Activated CD8-positive, alpha-beta T cell treated with anti-CD3 and anti-CD28 coated beads for 36 hours (primary cell): ENCODE measurements at places on chromosomes 16 and 17.

GRCh38 chr16:56576585-56577299, 11.9 kb downstream of the MT4 start:
- peaks cover 4% of the 10 kb centered on the region for H3K4me1 ChIP-seq
- H3K36me3 ChIP-seq: no peaks in the 10 kb centered on the region
- H3K27ac ChIP-seq: peak overlapping the region; percentile 47
- DNase-seq: peak; percentile 91

DNA sequence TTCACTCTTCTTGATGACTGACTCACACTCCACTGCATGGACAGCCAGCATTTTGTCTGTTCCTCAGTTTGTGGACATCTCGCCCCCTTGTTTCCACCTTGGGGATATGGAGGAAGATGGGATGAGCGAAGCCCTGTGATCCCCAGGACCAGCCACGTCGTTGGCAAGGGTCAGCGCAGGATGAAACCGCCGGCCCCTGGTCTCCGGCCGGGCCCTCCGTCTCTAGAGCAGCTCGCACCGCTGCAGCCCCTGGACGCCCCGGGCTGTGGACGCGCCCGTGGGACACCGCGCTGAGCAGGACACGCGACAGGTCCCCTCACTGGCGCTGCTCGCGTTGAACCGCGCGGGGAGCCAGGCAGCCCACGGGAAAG, 604 bp upstream of the ZC3H18 start:
- peaks cover 15% of the 10 kb centered on the region for H3K36me3 ChIP-seq
- peak overlapping the region; percentile 44 for H3K27ac ChIP-seq
- H3K27me3 ChIP-seq: no peaks in the 10 kb centered on the region
- DNase-seq: no peak
- peak overlapping the region; percentile 70 for H3K4me3 ChIP-seq

DNA sequence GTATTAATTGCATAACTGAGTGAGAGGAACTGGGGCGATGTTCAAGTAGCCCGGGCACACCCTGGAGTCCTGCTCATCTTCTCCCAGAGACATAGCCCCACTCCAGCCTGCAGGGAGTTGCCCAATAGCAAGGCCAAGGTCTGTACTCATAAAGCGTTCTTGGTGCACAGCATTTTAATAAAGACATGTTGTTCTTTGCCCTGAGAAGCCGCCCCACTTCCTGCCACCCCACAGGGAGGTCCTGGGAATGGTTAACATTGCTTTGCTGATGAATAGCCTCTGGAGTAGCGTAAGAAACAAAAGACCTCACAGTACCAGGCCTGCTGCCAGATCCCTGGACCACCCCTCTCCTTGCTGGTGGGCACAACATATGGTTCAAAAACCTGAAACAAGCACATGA, 21.6 kb upstream of the CDH1 start:
- peaks cover 11% of the 10 kb centered on the region for H3K27me3 ChIP-seq
- H3K4me1 ChIP-seq: peaks cover 17% of the 10 kb centered on the region
- no peak for DNase-seq
- no peaks in the 10 kb centered on the region for H3K36me3 ChIP-seq
- no peak overlapping the region for H3K4me3 ChIP-seq

GRCh38 chr17:29412780-29413565, 22.8 kb downstream of the TAOK1 start:
- peaks cover 25% of the 10 kb centered on the region for H3K4me1 ChIP-seq
- H3K36me3 ChIP-seq: peaks cover 4% of the 10 kb centered on the region
- no peaks in the 10 kb centered on the region for H3K27me3 ChIP-seq
- H3K4me3 ChIP-seq: no peak overlapping the region
- peak overlapping the region; percentile 56 for H3K27ac ChIP-seq
- no peak for DNase-seq

GRCh38 chr17:79080761-79081290, 6.2 kb downstream of the ENGASE start:
- H3K36me3 ChIP-seq: peaks cover 12% of the 10 kb centered on the region
- no peak overlapping the region for H3K27ac ChIP-seq
- no peaks in the 10 kb centered on the region for H3K27me3 ChIP-seq
- H3K4me1 ChIP-seq: peaks cover 6% of the 10 kb centered on the region
- DNase-seq: no peak
- H3K4me3 ChIP-seq: no peak overlapping the region

GRCh38 chr16:84538222-84538840, 33.9 kb upstream of the MEAK7 start:
- no peaks in the 10 kb centered on the region for H3K27me3 ChIP-seq
- peaks cover 9% of the 10 kb centered on the region for H3K4me1 ChIP-seq
- no peak overlapping the region for H3K4me3 ChIP-seq
- H3K27ac ChIP-seq: no peak overlapping the region
- DNase-seq: no peak

DNA sequence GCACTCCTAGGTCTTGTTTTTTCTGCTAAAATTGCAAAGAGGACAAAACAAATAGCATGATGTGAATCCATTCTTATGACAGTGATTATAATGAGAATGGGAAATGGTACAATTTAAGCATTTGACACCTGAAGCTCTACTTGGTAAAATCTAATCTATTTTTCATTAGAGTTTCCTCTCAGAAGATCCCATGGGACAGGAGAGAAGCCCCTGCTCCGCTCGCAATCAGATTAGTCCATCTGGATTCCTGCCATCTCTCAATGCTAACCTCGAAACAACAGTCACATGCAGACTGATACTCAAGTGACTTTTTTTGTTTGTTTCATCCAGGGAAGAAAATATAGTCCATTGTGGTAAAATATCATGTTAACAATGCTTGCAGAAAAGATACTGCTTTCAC, 107.4 kb upstream of the TOM1L1 start:
- no peak overlapping the region for H3K4me3 ChIP-seq
- no peaks in the 10 kb centered on the region for H3K27me3 ChIP-seq
- no peaks in the 10 kb centered on the region for H3K36me3 ChIP-seq
- DNase-seq: no peak
- H3K27ac ChIP-seq: no peak overlapping the region
- no peaks in the 10 kb centered on the region for H3K4me1 ChIP-seq

- no peaks in the 10 kb centered on the region for H3K27me3 ChIP-seq
- no peak overlapping the region for H3K4me3 ChIP-seq
- DNase-seq: no peak
Observed at GRCh38 chr16:67990018-67990386, 9.3 kb downstream of the DPEP2 start.

DNA sequence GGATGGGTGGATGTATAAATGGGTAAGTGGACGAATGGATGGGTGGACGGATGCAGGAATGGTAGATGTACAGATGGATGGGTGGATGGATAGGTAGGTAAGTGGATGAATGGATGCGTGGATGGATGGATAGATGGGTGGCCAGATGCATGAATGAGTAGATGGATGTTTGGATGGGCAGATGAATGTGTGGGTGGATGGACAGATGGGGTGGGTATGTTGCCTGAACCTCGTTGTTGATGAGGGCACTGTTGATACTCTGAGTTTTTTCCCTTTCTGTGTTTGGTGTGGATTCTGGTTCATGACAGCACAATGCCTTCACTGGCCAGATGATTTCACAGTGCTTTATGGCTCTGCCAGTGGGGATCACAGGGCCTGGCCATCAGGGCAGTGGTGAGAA, 208.3 kb downstream of the NPIPB11 start:
- H3K27me3 ChIP-seq: no peaks in the 10 kb centered on the region
- H3K36me3 ChIP-seq: peaks cover 1% of the 10 kb centered on the region
- no peak for DNase-seq
- no peak overlapping the region for H3K4me3 ChIP-seq

- H3K36me3 ChIP-seq: no peaks in the 10 kb centered on the region
- H3K4me3 ChIP-seq: no peak overlapping the region
- H3K27ac ChIP-seq: no peak overlapping the region
- H3K27me3 ChIP-seq: peaks cover 10% of the 10 kb centered on the region
- no peak for DNase-seq
Observed at GRCh38 chr17:19345486-19346350, 16.8 kb downstream of the B9D1 start.

DNA sequence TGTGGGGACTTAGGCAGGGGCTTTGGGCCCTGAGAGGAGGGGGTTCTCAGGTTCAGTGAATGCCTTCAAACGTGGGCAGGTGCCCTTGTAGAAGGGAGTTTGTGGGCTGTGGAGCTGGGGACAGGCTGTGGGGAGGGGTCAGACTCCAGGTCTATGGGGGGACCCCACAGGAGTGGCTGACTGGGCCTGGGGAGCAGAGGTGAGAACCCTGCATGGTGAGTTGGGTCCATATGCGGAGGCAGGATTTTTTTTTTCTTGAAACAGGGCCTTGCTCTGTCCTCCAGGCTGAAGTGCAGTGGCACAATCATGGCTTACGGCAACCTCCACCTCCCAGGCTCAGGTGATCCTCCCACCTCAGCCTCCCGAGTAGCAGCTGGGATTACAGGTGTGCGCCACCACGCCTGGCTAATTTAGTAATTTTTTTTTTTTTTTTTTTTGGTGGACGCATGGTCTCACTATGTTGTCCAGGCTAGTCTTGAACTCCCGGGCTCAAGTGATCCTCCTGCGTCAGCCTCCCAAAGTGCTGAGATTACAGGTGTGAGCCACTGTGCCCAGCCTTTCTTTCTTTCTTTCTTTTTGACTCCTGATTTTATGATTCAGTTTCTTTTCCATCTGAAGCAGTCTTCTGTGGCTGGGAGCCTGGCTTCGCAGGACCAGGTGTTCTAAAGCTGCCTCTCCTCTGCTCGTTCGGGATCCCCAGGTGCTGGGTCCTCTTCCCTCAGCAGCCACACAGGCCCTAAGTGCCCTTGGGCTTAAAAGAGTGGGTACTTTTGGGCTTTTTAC, 19.0 kb upstream of the ADCY7 start:
- H3K36me3 ChIP-seq: no peaks in the 10 kb centered on the region
- H3K4me1 ChIP-seq: peaks cover 17% of the 10 kb centered on the region
- no peaks in the 10 kb centered on the region for H3K27me3 ChIP-seq

DNA sequence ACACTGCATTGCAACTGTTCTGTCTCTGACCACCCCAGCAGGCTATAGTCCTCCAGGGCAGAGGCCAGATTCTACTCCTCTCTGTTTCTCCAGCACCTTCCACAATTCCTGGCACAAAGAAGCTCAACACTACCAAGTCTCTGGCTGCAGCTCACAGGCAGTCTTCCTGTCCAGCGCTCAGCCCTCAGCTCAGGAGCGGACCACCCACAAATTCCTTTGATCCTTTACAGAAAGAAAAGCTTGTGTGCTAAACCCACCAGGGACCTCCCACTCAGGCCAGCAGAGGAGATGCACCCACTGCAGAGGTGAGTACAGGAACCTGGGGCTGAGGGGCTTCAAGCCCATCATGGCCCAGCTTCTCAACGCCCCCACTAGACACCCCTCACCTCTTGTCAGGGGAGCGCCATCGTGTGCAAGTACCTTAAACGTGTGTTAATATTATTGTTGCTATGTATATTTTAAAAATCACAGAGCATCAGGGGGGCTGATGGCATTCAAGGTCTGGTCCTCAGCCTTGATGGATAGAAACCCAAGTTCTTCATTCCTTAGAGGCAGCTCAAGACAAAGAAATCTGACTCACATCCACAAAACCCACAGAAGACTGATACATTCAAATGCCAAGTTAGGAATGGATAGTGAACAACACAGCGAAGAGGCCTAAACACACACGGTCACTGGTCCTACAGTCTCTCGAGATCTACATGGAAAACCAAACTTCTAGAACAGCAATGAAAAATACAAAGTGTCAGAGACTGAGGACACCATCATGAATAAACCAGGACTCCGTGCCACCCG, 8.4 kb downstream of the HSDL1 start:
- DNase-seq: no peak
- no peak overlapping the region for H3K27ac ChIP-seq
- H3K4me1 ChIP-seq: peaks cover 52% of the 10 kb centered on the region
- H3K36me3 ChIP-seq: peaks cover 2% of the 10 kb centered on the region

GRCh38 chr16:29820271-29820701, at the start of gene MVP:
MVP (plus strand) TSS chr16:29820462; CDS start chr16:29830550, 10,088 bp downstream.
- peak within 1 kb of the TSS; percentile 89 for H3K27ac ChIP-seq
- no peaks in the 10 kb centered on the region for H3K27me3 ChIP-seq
- DNase-seq: peak; percentile 66
- peak within 1 kb of the TSS; percentile 79 for H3K4me3 ChIP-seq
- H3K4me1 ChIP-seq: peaks cover 69% of the 10 kb centered on the region
- peaks cover 30% of the 10 kb centered on the region for H3K36me3 ChIP-seq

DNA sequence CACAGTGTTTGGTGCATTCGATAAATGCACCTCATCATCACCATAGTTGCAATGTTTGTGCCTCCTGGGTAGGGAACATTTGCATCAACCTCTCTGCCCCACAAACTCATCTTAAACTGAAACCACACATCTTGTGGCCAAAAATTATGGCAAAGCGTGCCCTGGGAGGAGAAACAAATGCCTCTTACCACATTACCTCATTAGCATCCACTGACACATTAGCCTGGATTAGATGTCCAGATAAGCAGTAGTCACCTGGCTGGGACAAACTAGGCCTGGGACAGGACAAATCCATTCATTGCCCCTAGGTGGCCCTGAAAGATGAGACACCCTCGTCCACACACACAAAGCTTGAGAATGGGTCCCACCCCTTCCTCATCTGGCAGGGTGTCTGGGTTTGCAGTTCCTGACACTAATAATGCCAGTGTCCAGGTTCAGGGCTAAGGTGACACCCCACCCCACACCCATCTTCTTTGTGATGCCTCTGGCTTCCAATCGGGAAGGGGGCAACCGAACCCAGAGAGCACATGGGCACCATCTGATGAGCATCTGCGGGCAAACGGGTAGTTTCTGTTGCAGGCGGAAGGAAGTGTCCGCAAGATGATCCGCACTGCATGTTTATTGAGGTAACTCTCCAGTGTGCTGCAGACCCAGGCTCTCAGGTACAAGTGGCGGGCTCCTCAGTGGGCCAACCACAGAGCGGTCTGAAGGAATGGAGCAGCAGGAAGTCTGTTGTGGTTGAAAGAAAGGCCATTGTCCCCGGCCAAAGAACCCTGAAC, 8.6 kb downstream of the XYLT1 start:
- H3K4me1 ChIP-seq: peaks cover 28% of the 10 kb centered on the region
- peaks cover 9% of the 10 kb centered on the region for H3K36me3 ChIP-seq
- H3K27ac ChIP-seq: no peak overlapping the region
- DNase-seq: peak; percentile 13
- no peak overlapping the region for H3K4me3 ChIP-seq

DNA sequence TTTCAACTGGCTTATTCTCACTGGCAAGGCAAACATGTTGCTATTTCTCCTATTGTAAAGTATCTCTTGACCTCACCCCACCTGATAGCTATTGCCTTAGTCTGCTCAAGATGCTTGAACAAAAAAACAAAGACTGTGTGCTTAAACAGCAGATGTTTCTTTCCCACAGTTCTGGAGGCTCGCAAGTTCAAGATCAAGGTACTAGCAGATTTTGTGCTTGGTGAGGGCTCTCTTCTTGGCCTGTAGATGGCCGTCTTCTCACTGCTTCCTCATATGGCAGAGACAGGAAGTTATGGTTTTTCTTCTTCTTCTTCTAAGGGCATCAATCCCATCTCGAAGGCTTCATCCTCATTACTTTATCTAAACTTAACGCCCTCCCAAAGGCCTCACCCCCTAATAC, 109.7 kb upstream of the CLEC3A start:
- no peaks in the 10 kb centered on the region for H3K4me1 ChIP-seq
- H3K36me3 ChIP-seq: no peaks in the 10 kb centered on the region
- DNase-seq: no peak
- no peaks in the 10 kb centered on the region for H3K27me3 ChIP-seq
- H3K27ac ChIP-seq: no peak overlapping the region
